ENCODE measurements at places on chromosomes 16 and 17. TPM values are rescaled to one million over a fixed set of nuclear protein-coding genes. Genes with fewer than 3 reads are reported as not detected.
A peak's percentile ranks its signal among the peaks of the same experiment; 100 is the strongest.

- peak; percentile 1 for DNase-seq
Measured at GRCh38 chr16:1790611-1791255, 2.8 kb downstream of the IGFALS start.

GRCh38 chr17:50630524-50631194, 4.0 kb upstream of the ABCC3 start:
- peak; percentile 92 for DNase-seq

DNA sequence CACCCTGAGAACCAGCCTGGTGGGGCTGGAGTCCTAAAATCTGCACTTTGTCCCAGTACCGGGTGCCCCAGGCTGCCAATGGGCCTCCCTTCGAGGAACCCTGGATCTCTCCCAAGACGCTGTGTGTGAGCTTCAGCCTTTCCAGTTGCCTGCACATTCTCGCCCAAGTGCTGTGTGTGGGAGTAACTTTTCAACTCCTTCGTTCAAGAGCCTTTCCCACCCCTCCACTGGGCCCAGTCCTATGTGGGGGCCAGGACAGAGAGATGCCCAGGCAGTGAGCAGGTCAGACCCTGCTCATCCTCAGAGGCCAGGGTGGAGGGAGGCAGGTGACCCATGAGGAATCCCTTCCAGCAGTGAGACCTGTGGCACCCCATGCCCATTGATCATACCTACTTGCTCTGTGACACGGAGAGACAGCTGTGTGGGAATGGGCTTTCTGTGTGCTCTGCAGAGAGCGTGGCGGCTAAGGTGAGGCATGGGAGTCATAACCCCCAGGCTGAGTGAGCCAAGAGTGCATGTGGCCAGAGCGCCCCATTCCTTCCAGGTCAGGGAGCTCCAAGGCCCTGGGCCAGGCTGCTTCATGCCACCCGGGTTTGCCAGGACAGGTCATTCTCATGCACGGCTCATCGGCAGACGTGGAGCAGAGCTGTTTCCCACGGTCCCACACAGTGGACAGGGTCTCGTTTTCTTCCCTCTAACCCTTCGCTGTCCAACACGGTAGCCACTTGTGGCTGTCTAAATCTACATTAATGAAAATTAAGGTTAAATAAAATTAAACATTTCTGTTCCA, 154.4 kb downstream of the CLEC16A start:
- no peak for DNase-seq

DNA sequence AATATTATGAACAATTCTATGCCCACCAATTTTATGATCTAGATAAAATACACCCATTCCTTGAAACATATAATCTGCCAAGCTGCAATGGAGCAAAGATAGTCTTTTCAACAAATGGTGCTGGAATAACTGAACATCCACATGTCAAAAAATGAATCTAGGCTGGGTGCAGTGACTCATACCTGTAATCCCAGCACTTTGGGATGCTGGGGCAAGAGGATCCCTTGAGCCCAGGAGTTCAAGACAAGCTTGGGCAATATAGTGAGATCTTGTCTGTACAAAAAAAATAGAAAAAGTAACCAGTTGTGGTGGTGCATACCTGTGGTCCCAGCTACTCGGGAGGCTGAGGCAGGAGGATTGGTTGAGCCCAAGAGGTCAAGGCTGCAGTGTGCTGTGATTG, 92.5 kb downstream of the N4BP1 start:
- DNase-seq = no peak

GRCh38 chr16:69329369-69330285, 761 bp downstream of the PDF start:
- DNase-seq = peak; percentile 69

DNA sequence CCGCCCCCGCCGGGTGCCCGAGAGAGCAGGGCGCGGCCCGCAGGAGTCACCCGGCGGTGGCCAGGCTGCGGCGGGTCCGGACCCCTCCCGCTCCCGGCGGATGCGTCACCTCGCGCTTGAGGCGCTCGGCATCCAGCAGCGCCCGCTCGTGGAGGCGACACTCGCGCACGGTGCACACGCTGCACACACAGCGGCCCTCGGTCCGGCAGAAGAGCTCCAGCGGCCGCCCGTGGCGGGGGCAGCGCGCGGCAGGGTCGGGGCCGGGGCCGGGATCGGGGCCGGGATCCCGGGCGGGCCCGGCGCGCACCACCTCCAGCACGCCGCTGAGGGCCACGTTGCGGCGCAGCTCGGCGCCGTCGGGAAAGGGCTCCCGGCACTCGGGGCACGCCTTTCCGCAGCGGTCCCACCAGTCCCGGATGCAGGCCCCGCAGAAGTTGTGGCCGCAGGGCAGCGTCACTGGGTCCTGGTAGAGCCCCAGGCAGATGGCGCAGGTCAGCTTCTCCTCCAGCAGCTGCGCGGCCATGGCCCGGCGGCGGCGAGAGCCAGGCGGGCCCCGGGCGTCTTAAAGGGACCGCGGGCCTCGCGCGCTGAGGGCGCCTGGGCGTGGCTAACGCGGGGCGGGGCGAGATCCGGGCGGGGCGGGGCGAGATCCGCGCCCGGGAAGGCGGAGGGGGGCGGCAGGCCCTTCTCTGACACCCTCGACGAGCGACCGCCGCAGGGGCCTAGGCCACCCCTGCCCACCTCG, at the start of gene TRIM65:
TRIM65 (minus strand) TSS at position 537 of the 745 bp plus-strand sequence; CDS start at position 523, 14 bp downstream.
- DNase-seq = peak; percentile 86

DNA sequence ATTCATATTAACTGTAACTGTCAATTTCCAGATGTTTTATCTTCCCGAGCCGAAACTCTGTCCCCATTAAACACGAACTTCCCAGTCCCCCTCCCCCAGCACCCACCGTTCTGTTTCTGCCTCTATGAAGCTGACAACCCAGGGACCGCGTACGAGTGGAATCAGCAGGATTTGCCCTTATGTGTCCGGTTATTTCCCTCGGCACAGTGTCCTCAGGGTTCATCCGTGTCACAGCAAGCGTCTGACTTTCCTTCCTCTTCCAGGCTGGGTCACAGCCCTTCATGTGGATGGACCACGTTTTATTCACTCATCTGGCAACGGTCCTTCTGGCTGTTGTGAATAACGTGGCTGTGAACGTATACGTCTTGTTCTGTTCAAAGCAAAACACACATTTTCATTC, 31.3 kb downstream of the METRNL start:
- no peak for DNase-seq

- peak; percentile 57 for DNase-seq
Measured at GRCh38 chr16:57694725-57695679, at the start of gene DRC7. TSS of gene DRC7 (plus strand) at chr16:57694806. CDS start at chr16:57697950, 3,144 bp downstream.

DNA sequence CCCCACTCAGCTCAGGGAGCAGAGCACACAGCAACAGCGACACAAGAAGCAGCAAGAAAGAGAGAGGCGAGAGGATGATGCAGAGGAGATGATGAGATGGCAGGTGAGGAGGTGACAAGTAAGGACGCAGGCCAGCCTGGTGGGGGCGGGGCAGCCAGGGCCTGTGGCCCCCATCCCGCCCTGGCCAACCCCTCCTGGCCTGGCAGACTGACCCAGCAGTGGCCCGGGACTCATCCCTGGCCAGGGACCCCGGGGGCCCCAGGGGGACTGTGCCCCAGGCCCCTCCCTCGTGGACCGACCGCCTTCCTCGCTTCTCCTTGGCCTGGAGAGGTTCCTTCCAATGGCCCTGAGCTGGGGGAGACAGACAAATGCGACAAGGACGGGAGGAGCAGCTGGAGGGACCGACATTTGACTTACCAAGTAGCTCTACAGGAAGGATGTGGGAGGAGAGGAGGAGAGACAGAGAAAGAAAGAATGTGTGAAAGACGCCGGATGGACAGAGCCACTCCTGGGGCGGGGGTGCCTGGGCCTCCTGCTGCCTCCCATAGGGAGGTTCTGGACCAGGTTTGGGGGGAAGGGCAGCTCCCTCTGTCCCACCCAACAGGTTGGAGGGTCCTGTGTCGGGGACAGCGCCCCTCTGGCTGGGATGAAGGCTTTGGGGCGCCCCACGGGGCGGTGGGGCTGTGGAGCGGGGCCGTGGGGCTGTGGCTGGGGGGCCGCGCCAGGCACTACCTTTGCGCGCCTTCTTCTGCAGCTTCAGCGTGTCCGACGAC, 6.8 kb downstream of the MTSS2 start:
- no peak for DNase-seq

- no peak for DNase-seq
Measured at GRCh38 chr16:58109330-58109729, 19.9 kb downstream of the CFAP20 start.

GRCh38 chr16:82756283-82756599, 129.5 kb downstream of the CDH13 start:
- DNase-seq = no peak

- no peak for DNase-seq
Measured at GRCh38 chr17:64687961-64688360, 25.9 kb upstream of the SMURF2 start.

- DNase-seq = no peak
Measured at GRCh38 chr16:66936462-66936861, 1.1 kb downstream of the CES2 start.

The PPL gene
- polyA plus RNA-seq = 5.8 TPM

The HS3ST4 gene
- polyA plus RNA-seq = 0.76 TPM

The NEUROD2 gene
- 0.31 TPM for polyA plus RNA-seq

The MGAT5B gene
- 0.19 TPM for polyA plus RNA-seq

The NPIPA7 gene
- polyA plus RNA-seq = 34.8 TPM

The HYDIN gene
- polyA plus RNA-seq = 0.31 TPM

The C17orf78 gene
- not detected for polyA plus RNA-seq

The SDR42E2 gene
- not detected for polyA plus RNA-seq

The TMED6 gene
- 3.8 TPM for polyA plus RNA-seq

The TMEM92 gene
- polyA plus RNA-seq = 16.3 TPM

The SPNS3 gene
- polyA plus RNA-seq = 0.61 TPM
